HS-5 (cell line): ENCODE measurements at places on chromosomes 6 and 20.

GRCh38 chr20:12605751-12606150, 403.0 kb upstream of the SPTLC3 start:
- DNase-seq, result no peak

GRCh38 chr6:20808924-20809323, 274.7 kb downstream of the CDKAL1 start:
- no peak for DNase-seq

DNA sequence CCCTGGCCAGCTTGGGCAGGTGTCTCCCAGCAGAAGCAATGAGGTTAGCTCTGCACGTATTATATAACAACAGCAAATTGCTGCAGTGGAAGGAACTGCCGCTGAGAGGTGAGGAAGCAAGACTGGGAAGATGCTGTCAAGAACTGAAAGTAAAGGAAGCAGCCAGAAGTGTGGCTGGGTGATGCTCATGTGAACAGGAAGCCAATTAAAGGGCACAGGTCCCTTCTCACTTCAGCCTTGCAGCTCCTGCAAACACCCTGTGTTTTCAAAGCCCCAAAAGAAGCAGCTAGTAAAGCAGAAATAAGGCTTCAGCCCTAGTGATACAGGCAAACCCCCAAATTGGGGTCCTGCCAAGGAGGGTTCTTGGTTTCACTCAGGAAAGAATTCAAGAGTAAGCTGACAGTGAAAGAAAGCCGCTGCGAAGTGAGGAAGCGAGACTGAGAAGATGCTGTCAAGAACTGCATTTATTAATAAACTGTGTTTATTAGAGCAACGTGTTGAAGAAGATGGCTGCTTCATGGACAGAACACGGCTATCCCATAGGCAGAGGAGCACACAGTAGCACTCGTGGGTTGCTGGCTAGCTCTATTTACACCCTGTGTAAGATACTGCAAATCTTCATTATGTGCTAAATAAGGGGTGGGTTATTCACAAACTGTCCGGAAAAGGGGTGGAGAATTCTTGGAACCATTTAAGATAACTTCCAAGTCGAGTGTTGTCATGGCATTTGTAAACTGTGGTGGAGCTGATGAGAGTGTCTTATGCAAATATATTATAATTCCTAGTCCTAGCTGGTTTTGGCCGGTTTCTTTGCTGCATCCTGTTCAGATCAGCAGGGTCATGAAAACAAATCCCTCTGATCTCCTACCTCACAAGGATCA, 152.2 kb downstream of the LINC00237 start:
- no peak for DNase-seq

DNA sequence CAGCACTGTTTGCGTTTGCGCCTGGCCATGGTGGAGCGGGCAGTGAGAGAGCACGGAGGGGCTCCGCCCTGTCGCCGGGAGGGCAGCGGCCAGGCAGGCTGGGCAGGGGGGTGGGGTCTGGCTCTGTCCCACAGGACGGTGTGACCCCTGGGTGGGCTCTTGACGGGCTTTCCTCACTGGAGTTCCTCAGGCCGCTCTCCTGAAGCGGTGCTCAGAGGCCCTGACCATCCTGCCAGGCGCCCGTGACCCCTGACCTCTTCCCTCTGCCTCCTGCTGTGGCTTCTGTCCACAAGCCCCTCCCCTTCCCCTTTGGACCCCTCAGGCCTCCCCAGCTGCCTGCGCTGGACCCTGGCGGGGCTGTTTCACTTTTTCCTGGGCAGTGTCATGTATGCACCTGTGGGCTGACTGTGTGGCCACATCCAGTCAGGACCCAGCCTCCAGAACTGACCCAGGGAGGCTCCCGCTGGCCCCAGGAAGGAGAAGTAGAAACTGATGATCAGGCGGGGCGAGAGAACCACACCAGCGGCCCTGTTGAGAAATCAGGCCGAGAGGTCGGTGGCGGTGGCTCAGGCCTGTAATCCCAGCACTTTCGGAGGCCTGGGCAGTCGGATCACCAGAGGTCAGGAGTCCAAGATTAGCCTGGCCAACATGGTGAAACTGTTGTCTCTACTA, 1.2 kb downstream of the OGFR start:
- DNase-seq, result no peak

DNA sequence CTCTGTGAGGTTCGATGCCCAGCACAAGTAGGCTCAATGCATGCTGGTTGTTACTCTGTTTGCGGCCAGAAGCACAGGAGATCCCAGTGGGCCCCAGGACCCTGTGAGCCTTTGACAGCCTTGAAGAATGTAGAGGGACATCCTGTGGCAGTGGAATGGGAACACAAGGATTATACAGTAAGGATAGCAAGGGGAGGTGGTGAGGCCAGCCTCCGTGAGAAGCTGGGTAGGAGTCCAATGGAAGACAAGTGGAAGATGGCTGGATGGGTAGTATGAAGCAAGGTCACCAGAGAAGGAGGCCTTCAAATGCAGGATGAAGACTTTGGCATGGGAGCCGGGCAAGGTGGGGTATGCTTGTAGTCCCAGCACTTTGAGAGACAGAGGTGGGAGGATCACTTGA, 622.9 kb upstream of the CDH4 start:
- DNase-seq, result no peak

DNA sequence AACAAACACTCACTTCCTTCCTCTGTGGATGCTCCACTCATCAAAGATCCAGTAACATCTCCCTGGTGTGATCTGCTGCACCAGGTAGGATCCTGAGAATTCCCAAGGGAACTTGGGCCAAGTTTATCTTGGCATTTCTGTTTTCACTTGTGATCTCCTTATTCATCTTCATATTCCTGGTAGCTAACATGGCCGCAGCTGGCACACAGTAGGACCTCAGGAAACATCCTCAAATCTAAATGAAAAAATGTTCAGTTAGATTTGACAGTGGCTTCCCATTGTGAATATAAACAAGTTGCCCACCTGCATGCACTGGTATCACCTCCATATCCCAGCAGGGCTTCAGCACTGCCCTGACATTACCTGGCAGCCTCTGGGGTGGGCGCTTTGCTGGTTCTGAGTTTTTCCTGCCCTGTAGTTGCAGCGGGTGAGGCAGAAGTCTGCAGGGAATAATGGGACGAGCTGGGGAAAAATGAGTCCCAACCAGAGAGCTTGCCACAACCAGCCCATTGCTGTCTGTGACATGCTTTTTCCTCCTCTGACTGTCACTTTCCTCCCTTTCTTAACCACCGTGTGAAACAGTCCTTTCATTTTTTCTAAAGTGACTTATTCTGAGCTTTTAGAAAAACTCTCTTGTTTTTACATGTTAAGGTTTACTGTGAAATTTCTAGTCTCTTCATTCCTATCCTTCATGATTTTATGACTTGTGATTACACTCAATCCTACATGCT, 9.4 kb upstream of the DSTN start:
- DNase-seq, result no peak

DNA sequence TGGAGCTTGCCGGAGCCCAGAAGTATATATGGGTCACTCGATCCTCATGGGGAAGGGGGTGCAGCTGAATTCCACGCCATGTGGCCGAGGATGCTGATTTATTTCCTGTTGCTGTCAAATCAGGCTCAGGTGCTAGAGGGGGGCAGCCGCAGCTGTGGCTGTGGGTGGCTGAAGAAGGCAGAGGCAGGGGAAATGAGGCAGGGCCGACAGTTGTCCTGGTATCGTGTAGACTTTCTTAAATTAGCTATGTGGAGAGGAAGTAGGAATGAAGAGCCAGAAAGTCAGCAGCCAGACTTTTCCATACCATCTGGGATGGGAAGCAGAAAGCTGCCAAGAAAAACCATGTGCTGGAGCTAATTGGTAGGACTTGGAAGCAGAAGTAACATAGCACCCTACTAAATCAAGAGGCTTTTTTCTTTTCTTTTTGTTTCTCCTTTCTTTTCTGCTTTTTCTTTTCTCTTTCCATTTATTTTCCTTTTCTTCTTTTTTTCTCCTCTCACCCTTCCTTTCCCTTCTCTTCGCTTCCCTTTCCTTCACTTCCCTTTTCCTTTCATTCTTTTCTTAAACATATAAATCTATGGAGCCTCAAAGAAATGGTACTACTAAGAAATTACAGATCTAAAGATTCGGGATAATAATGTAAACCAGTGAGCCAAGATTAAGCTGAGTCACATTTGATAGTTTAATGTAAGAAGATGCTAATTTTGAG, 90.6 kb upstream of the CD83 start:
- no peak for DNase-seq

DNA sequence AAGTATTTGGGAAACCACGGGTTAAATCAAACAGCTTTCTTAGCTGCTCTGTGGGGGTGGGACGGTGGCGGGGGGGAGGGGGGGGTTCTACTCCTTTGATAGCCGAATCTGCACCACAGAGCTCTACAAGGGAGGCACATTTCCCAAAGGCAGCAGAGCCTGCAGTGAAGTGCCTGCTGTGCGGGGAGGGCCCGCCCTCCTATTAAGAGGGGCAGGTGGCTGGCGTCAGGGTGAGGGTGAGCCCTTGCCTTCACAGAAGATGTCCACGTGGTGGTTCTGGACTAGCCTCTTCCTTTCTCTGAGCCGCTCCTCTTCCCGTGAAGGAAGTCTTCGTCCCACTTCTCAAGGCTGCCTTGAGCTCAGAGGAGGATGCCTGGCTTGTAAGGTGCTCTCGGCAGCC, 174.9 kb upstream of the THBS2 start:
- no peak for DNase-seq

DNA sequence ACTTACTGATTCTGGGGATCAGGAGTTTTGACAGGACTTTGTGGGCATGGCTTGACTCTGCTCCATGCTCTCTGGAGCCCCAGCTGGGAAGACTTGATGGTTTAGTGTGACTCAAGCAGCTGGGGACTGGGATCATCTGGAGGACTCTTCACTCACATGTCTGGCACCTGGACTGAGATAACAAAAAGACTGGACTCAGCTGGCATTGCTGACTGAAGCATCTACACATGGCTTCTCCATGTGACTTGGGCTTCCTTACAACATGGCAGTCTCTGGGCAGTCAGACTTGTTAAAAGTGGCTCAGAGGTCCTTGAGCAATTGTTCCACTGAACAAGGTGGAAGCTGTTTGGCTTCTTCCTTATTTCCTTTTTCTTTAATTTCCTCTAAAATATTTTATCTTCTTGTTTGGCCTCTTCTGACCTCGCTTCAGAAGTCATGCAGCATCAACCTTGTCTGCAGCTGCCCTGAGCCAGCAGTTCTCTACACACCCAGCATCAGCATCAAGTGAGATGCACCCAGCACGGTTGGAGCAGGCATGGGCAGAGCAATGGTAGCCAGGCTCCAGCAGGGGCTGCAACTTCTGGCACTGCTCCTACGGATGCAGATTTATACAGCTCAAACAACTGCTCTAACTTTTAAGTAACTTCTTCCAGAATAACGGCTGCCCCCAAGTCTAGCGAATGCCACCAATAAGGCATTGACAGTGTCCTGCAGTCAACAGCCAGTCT, 5.6 kb upstream of the HM13 start:
- no peak for DNase-seq

DNA sequence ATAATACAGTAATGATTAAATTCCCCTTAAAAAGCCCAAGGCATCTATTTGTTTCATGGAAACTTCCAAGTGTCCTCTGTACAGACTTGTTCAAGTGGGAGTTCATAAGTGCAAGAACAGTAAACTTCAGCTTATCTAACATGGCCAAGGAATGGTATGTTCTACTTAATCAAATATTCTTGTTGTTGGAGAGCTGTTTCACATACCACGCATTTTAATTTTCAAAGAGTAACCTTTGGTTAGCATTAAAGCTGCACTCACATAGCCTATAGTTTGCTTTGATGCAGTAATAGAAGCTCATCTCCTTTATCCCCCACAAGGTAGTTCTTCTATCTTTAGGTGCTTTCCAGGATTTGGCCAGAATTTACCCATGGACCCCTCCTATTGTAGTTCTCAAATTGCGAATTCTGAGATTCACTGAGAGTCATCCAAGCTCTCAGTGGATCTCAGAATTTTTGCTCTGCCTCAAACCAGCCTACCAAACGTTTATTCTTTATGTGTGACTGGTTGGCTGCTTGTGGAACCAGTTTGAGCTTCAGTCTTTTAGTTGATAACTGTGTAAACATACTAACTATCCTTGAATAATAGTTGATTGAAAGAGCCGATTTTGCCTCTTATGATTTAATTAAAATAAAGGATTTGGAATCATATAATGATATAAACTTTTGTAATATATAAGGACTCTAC, 668.0 kb upstream of the FLRT3 start:
- DNase-seq, result no peak
